ENCODE measurements at places on chromosomes 7 and 10.

DNA sequence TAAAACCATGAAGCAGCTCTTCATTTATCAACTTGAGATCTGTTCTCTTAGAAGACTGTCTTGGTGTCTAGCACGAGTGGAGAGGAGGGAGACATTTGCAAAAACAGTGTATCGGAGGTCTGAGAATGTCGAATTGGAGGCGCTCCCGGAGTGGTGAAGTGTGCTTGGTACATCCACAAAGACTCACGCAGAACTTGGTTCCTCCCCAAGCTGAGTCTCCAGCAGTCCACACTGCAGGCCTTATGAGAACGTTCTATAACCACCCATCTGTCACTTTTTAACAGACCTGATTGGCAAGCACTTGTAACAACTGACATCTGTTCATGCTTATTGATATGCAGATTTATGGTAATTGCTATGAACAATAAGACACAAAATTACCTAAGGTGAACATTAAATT, 261.6 kb downstream of the CELF2 start:
- DNase-seq, result no peak

DNA sequence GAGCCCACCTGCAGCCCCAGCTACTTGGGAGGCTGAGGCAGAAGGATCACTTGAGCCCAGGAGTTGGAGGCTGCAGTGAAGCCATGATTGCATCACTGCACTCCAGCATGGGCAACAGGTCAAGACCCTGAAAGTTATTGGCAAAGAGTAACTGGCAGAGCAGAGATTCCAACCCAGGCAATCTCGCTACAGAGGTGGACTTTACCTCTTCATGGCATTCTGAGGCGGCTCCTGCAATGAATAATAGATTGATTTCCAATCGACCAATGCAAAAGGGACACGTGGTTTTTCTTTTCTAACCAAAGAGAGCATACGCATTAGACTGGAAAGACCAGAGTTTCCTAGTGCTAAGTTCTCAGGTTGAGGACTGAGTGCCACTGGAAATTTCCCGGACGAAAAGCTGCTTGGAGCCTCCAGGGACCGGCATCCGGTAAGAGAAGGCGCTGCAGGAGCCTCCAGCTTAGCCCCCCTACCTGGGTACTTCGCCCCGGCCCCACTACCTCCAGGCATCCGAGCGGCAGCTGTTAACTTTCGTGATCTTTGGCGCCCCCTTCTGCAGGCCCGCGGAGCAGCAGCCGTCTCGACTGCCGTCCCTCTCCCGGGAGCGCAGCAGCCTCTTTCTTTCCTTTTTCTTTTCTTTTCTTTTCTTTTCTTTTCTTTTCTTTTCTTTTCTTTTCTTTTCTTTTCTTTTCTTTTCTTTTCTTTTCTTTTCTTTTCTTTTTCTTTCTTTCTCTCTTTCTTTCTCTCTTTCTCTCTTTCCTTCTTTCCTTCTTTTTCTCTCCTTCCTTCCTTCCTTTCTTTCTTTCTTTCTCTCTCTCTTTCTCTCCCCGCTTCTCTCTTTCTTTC, 4.1 kb downstream of the MBLAC1 start:
- DNase-seq, result peak; percentile 36

- DNase-seq, result no peak
These were observed 242.5 kb downstream of the REEP3 start for GRCh38 chr10:63763744-63764143.

DNA sequence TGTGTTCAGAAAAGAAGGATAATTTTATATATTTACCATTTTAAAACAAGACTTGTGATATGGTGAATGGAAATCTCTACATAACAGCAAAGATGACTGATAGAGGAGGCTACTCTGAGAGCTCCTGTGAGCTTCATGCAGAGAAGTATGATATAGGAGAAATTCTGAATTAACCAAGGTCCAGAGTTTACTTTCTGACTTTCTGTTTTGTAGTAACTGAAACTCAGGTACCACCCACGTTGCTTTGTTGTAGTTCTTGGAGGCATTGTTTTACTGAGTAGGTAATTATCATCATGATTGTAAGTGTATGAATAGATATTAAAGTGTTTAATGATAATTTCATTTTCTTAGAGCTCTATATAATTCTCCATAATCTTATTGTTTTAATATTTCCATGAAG, 18.0 kb upstream of the SFR1 start:
- no peak for DNase-seq

DNA sequence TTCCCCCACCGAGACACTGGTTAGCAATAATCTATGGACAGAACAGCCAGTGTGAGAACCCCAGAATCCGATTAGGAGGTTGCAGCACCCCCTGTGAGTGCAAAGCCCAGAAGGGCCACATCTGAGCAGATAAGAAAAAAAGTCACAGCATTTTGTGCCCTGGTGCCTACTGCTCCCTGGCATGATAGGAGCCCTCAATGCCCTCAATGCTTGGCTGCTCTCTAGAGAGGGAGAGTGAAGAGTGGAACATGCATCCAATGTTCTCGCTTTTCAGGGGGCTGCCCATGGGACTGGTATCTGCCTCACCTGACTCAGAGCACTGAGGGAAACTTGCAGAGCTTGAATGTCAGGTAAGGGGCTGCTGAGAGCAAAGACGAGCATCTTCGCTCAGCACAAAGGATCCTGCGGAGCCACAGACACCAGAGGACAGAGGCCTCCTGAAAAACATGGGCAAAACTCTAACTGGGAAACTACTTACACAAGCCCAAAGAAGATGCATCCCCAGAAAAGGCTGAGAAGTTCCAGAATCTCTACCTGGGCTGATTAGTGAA, 98.0 kb upstream of the FAM20C start:
- DNase-seq, result no peak

GRCh38 chr10:29127037-29127700, 161.7 kb upstream of the LYZL1 start:
- DNase-seq, result no peak

DNA sequence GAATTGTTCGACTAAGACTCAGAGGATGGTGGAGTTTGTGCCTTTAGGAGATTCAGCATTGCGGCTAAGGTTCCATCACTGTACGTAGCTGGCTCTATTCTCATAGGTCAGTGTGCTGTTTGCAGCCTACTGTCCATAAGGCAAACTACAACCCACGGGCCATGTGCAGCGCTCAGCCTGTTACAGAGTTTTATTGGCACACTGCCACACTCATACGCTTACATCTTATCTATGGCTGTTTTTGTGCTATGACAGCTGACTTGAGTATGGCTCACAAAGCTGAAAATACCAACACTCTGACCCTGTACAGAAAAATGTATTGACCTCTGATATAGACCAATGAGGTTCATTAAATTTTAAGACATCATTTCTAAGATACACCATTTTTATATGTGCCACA, 114.5 kb downstream of the ARID5B start:
- no peak for DNase-seq

GRCh38 chr7:36961097-36961496, 236.8 kb upstream of the AOAH start:
- no peak for DNase-seq

- DNase-seq, result no peak
These were observed 83.1 kb downstream of the ADCY1 start for GRCh38 chr7:45657136-45657889.

DNA sequence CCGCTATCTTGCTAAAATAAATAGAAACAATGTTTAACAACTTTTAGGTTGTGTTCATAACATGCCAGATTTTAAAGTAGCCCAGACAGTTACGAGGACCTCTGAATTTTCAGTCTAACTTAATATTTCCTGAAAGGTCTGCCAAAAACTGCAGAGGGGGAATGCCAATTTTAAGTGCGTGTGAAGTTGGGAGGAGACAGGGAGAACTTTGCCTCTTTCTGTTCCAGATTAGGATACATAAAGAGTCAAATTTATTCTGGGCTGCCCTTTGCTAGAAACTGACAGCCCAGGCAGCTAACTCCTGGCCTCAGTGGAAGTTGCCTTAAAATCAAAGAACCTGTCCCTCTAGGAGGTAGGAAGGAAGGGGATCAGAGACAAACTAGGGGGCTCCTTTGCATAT, 52.3 kb upstream of the PIP4K2A start:
- DNase-seq, result no peak

DNA sequence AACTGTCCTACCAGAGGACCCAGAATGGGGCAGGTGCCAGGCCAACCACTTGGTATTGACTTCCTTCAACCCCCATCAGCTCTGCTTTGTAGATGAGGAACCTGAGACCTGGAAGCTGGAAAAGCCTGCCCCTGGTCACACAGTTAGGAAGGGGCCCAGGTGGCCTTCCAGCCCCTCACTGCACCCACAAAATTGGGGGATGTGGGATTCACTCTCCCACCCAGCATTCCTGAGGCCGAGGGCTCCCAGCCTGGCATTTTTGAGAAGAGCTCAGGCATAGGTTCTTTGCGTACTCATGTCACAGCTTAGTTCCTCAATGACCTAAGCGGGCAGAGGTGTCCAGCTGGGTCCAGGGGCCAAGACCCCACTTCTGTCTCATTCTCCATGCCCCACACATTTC, 46.1 kb downstream of the EBF3 start:
- no peak for DNase-seq

DNA sequence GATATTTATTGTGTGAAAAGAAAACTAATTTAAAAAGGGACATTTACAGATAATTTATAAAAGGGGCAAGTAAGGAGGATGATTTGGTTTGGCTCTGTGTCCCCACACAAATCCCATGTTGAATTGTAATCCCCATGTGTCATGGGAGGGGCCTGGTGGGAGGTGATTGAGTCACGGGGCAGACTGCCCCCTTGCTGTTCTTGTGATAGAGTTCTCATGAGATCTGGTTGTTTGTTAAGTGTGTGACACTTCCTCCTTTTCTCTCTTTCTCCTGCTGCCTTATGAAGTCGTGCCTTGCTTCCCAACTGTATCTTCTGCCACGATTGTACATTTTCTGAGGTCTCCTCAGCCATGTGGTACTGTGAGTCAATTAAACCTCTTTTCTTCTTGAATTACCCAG, 171.0 kb upstream of the SEMA3E start:
- no peak for DNase-seq

DNA sequence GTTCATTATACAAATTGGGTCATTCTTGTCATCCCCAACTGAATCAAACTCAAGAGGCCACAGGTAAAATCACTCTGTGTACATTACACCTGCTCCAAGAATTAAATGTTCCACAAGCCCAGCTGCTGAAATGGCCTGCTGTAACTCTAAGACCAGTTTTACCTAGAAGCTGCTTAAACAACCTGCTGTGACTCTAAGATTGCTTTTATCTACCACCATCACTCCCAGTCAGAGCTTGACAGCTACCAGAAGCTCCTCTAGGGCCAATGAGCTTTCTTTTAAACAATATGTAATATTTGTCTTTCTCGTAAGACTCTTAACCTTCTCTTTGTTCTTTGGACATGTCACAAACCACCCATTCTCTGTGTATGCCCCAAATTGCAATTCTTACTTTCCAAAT, 141.8 kb upstream of the LRGUK start:
- DNase-seq, result no peak

GRCh38 chr10:2935647-2936386, 131.5 kb upstream of the PFKP start:
- no peak for DNase-seq

GRCh38 chr10:50550291-50550839, 73.4 kb downstream of the SGMS1 start:
- no peak for DNase-seq

DNA sequence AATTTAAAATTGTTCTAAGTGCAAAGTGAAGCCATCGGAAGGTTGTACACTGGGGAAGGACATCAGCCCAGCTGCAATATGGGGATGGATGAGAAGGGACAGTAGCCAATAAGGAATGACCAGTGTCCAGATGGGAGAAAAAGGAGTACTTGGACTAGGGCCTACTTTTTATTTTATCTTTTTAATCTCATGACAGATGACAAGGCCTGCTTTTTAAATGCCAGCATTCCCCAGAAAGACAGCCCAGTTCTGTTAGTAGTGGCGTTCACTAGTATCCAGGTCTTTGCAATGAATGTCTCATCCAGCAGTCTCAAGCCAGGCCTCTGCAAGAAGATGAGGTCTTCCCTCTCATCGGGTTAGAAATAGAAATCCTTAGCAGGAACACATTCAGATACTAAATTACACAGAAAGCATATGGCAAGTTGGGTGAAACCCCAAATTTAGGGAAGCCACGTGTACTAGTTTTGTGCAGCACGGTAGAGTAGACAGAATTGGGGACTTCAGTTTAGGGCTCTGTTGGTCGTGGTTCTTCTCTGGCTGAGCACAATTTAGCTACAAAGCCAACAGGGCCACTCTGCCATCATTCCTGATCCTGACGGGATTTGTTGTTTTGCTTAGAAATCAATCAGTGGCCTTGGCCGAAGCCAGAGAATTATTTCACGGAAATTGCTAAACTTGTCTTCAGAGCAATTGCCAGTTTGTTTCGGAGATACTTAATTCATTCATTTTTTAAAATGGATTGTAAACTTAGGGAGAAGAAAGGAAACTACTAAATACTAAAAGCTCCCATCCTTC, 227.8 kb downstream of the ARHGAP21 start:
- DNase-seq, result no peak

DNA sequence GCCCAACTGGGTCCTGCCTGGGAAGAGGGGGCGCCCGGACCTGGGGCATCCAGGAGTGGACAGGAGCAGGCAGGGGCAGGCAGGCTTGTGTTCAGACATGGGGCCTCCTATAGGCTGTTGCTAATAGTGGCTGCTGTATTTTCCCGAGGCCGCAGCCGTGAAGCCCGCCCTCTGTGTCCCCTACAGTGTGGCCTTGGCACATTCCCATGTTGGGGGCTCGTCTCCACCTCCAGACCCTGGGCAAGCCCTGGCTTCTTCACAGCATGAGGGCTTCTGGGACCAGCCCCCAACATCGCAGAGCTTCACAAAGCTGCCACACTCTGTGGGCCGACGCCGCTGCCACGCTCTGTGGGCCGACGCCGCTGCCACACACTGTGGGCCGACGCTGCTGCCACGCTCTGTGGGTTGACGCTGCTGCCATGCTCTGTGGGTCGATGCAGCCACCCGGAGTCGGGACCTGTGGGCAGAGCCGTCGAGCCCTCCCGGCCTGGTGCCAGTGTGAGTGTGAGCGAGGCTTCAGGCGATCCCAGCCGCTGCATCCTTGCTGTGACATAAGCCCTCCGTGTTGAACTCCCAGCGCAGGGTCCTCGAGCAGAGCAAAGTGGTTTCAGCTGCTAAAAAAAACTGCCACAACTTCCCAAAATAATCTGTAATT, 109.0 kb downstream of the INPP5A start:
- DNase-seq, result no peak

- no peak for DNase-seq
These were observed 11.0 kb upstream of the PPIF start for GRCh38 chr10:79336276-79336675.

DNA sequence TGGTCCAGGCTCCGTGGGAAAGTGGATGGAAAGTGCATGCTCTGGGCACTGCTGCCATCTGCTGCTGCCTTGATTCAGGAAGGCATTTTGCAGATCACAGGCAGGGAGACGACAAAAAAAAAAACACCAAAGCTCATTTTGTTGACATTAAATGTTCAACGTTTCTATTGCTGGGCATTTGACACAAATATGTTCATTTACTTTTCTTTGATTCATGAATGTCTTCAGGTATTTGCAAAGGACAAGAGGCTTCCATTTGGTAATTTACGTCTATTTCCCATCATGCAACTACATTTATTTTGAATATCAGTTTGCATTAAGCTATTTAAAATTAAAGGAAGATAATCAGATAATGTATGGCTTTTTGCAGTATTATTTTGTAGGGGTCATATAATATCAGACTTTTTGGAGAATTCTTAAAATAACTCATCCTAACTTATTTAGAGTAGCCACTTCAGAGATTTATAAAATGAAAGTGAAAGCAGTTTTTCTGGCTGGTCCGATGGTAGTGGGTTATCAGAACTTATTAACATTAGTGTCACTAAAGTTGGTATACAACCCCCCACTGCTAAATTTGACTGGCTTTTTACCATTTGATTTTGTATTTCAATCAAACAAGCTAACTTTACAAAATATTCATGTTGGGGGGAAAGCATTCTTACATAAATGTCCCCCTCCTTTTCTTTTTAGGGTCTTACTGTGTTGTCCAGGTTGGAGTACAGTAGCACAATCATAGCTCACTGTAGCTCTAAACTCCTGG, 65.3 kb downstream of the PDIA4 start:
- DNase-seq, result peak; percentile 73
